Stimulated activated CD8-positive, alpha-beta memory T cell treated with anti-CD3 and anti-CD28 coated beads, Interleukin-12 subunit alpha, Interleukin-12 subunit beta, amount 100 ng/mL, for 4 hours (primary cell): ENCODE measurements at places on chromosomes 1 and 21.

GRCh38 chr1:25481625-25482024 is 50.9 kb downstream of the MACO1 start:
- no peak for DNase-seq

DNA sequence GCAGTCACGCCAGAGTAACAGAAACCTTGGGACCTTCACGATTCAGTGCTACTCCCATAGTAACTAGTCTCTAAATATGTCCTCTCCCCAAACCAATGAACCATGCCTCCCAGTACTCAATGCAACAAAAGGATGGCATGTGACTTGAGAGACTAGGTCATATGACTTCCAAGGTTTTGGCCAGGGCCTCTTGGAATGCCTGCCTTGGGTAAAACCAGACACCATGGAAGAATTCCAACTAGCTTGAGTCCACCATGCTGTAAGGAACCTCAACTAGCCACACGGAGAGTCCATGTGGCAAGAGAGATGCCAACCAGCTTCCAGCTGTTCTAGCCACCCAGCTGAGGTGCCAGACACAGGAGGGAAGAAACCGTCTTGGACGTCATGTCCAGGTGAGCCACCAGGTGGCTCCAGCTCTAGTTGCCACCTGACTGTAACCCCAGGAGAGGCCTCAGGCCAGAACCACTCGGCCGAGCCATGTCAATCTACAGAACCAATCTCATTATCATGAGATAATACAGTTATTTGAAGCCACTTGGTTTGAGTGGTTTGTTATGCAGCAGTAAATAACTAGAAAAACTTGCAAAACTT is 115.0 kb downstream of the SYF2 start:
- DNase-seq: no peak

DNA sequence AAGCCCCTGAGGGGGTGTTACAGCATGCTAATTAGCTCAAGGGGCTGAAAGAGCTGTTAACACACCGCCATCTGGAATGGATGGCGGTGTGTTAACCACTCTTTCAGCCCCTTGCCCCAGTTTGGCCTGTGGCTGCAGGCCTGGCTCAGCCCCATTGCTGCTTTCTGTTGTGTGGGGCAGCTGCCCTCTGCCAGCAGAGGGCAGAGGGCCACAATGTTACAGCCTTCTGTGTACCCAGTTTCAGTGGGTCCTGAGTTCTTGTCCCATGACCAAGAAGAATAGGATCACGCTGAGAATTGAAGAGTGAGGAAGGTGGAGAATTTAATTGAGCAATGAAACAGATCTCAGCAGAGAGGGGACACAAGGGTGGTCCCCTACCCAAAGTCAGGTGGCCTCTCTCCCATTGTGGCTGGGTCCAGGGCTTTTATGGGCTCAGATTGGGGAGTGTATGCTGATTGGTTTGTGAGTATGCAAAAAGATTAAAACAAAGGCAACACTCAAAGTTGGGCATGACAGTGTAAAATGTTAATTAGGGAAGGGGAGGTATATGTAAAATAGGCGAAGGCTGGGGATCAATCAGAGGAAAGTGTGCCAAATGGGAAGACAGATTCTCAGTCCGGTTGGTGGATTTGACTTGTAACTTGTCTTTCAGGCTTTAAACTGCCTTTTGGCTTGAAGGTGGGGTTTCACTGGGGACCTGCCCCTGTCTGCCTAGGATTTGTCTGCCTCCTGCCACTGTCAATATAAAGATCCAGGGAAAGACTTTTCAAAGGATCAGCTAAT is 142.2 kb downstream of the RABGAP1L start:
- DNase-seq: no peak

- no peak for DNase-seq
Observed at GRCh38 chr1:169110689-169111447, 4.4 kb downstream of the ATP1B1 start.

DNA sequence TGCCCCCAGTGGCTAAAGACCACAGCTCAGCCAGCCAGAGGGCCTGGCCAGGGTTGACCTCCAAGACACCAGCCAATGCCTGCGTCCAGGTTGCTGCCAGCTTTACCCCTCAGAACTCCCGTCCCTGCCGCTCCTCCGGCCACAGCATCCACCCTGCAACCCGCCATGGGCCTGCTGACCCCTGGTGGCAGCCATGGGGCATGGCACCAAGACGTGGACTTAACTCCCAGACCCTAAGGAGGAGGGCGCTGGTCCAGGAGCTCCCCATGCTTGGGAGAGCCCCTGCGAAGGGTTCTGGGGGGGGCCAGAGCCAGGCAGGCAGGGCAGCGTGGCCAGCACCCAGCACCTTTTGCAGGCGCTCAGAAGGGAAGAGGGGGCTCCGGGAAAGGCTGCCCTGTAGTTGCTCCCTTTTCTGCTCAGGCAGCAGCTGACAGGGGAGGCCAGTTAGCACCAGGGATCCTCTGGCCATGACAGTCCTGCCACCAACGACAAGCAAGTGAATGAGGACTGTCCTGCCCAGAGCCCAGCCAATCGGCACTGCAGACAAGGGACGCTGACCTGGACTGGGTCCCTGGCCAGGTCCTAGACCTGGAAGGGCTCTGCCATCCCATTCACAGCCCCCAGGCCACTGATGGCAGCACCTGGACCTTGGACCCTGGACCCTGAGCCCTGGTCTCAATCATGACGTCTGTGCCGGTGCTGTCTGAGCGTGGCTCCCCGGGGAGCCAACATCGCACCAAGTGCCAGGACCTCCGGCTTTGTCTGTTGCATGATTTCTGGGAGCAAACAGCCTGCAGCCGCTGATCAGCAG is 246.2 kb downstream of the NPHP4 start:
- DNase-seq: peak; percentile 17

- DNase-seq: no peak
Observed at GRCh38 chr1:240031414-240031813, 60.3 kb upstream of the FMN2 start.

DNA sequence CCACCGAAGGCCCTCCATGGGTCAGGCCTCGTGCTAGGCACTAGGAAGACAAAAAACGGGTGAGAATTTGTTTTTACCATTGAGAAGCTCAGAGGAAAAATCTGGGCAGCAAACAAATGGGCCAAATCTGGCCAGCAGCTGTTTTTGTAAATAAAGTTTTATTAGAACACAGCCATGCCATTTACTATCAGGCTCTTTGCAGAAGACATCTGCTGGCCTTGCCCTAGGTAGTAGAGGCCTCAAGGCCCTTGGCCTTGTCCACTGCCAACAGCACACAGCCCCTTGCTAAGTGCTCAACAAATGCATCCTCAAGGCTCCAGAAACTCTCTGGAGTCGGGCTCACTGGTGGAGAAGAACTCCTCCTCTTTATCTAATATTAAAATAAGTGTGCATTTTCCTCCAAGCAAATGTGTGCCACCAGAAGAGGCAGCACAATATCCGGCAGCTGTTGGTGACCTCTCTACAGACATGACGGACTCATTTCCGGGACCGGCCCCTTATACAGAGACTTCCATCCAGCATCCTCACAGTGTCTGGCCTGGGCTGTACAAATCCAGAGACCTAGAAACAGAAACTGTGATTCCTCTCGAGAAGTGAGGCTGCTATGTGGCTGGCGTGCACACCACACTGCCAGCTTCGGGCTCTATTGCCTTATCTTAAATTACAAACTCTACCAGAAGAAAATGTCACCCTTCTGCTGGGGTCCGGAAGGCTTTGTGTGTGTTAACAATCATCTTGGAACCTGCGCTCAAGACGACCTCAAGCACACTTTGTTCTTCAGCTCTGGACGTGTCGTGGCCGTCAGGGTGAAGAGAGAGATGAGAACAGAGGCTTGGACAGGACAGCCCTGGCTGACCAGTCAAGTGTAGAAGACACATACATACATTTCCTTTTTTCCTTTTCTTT is 203.9 kb downstream of the TOMM20 start:
- no peak for DNase-seq

DNA sequence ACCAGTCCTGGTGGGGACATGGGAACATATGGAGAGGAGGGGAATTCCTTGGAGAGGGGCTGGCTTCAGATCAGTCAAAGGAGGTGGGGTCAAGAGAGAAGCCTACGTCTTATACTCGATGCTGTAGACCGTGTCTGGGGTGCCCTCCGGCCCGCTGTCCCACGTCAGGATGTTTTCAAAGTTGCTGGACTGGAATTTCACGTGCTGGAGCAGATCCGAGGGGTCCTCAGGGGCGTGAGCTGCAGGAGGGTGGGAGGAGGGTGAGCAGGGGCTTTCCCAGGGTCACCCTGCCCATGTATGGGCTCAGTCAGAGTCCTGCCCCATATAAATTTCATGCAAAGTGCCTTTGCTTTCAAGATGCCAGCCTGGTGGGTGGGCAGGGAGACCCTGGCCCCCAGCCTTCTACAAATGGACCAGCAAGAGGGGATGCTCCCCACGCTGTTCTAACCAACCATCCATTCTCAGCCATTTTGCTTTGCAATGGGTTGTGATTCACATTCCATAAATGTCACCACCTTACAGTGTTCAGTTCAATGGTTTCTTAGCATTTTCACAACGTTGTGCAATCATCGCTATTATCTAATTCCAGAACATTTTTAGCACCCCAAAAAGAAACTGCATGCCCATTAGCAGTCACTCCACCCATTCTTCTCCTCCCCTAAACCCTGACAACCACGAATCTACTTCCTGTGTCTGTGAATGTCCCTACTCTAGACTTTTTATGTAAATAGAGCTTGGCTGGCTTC is 4.3 kb downstream of the IL22RA1 start:
- no peak for DNase-seq

GRCh38 chr1:154176337-154176736 is 15.6 kb downstream of the TPM3 start:
- DNase-seq: no peak

DNA sequence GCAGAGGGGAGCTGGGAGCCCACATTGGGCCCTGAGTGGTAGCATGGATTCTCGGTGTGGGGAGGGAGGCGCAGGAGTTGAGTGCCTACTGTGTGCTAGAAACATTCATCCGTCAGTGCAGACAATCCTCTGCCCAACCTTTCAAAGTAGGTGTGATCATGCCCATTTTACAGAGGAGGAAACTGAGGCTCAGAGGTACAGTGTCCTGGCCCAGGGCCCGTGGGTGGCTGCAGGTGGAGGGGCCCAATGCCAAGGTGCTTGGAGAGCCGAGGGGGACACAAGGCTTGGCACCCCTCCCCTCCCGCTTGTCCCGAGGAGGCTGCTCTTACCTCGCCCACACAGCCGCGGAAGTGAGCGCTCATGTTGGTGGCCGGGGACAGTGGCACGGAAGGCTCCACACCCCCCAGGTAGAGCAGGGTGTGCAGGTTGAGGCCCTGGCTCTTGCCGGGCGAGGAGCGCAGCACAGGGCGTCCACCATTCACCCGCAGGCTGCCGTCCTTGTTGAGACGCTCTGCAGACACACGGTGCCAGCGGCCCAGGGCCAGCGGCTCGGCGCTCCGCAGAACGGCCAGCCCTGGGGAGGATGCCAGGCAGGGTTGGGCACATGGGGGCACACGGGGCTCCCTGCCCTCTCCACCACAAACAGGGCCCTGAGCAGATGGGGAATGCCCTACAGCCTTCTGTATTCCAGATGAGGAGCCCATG is 16.6 kb downstream of the LDLRAD2 start:
- DNase-seq: no peak

- DNase-seq: no peak
Observed at GRCh38 chr1:99252630-99253029, 11.7 kb upstream of the PLPPR4 start.

- DNase-seq: no peak
Observed at GRCh38 chr1:182002570-182002969, 58.9 kb downstream of the ZNF648 start.

GRCh38 chr1:51524817-51525216 is 5.8 kb upstream of the EPS15 start:
- no peak for DNase-seq

GRCh38 chr1:213094446-213094845 is 43.4 kb downstream of the RPS6KC1 start:
- DNase-seq: no peak

- no peak for DNase-seq
Observed at GRCh38 chr1:219463636-219464035, 149.3 kb downstream of the ZC3H11B start.

GRCh38 chr1:188295157-188295556 is 1466.4 kb downstream of the PLA2G4A start:
- DNase-seq: no peak

DNA sequence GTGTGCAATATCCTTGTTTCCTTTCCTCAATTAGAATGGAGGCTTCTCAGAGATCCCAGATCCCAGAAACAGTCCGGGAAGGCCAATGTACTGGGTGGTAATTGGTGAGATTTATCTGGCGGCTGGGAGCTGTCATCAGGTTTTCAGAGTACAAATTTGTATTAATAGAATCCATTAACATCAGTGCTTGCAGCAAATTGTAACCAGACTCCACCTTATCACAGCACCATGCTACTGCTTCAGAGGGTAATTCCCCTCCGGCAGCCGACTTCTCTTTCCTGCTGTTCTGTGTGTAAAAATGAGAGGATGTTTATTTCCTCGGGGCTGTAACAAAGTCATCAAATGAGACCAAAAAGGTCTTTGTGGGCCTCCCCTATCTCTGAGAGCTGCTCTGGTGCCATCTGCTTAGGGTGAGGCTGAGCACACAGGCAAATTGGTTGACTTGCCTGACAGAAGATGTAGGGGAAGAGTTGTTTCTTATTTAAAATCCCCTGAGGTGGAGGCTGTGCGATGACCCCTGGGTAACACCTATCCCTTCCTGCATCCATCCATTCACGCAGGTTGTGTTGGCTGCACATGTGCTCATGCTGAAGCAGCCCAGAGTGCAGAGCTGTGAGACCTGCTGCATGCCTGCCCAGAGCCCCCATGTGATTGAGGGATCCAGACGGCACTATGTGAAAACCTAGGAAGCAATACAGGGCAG is 19.2 kb downstream of the NFASC start:
- no peak for DNase-seq

DNA sequence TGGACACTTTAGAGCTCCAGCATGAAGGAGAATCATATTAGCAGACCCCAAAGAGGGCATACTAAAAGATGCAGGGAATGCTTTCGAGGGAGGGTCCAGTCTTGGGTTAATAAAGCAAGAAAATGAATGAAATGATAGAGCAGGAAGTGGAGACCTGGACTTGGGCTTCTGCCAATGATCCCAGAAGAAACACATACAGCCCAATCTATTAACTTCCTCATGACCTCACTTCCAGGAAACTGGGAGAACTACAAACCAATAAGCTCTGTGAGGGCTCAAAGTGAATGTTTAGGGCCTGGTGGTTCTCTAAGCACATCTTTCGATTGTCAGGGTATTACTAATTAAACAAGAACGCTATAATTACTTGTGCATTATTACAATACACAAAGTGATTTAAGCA is 53.6 kb upstream of the SSX2IP start:
- DNase-seq: no peak

GRCh38 chr1:112794654-112795239 is 79.6 kb upstream of the PPM1J start:
- DNase-seq: no peak

DNA sequence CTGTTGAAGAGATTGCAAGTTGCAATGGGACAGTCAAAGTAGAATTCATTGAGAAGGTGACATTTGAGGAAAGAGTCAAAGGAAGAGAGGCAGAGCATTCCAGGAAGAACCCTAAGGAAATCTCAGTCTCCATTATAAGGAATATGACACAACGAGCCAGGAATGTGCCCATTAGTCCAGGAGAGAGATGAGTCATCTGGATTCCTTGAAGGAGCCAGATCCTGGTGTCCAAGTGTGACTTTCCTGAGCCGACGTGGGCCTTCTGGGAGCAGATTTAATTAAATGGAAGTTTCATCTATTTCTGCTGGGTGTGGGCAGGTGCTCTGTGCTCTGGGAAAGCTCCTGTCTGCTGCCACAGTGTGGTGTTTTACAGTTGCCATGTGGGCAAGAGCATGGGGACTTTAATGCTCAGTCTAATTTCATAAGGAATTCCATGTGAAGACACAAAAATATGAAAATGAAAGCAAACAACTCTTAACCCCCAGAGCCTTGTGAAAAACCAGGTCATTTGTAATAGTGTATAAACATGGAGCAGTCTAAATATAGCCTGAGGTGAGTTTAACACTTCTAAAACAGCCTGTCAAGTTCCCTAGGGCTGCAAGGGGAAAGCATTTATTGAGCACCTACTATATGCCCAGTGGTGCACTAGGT is 111.4 kb upstream of the ARTN start:
- no peak for DNase-seq
